Urinary bladder (tissue), 4 donors: ENCODE measurements at places on chromosomes 4 and X. TPM values are rescaled to one million over a fixed set of nuclear protein-coding genes. Genes with fewer than 3 reads are reported as not detected.
A peak's percentile ranks its signal among the peaks of the same experiment; 100 is the strongest.

DNA sequence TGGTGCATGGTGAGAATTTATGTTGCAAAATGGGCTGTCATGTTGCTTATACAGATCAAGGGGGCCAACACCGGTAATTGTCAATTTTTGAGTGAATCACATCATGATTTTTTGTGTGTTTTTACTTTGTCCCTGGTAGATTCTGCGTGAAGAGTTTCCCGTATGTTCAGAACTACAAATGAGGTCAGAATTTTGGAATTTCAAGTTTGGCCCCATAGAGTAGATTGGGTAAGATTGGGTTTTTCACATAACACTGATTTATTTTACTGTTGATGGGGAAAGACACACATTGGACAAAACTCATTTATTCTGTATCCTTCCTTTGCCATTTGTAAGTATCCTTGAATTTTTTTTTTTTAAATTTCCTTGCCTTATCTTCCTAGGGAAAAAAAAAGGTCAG is 158.5 kb upstream of the MXRA5 start:
- no peak for DNase-seq

GRCh38 chr4:73902817-73903547 is 33.8 kb downstream of the CXCL1 start:
- no peak for DNase-seq

Gene NR3C2
- total RNA-seq = 19.1 TPM

GRCh38 chrX:50154429-50154828 is 46.4 kb downstream of the AKAP4 start:
- no peak for DNase-seq

DNA sequence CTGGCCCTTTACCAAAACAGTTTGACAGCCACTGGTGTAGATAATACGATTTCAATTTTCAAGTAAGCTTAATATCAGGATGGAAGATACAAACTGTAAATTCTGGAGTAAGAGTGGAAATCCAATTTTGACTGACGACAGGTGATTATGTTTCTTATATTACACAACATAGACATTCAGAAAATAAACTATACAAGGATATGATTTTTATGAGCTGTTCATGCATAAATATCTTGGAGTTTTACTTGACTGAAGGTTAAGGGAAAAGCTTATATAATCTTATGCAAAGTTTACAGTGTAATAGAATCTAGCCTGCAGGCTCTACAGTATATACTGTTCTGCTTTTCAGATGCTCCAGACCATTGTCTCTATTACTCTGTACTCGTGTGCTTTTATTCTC is 1672.3 kb downstream of the ARAP2 start:
- DNase-seq = no peak

GRCh38 chr4:181108237-181108636 is 1135.0 kb upstream of the TENM3 start:
- no peak for DNase-seq

Gene CXorf49
- total RNA-seq = not detected

GRCh38 chr4:142354794-142355420 is 491.2 kb downstream of the INPP4B start:
- no peak for DNase-seq

Gene HELT
- total RNA-seq = not detected

DNA sequence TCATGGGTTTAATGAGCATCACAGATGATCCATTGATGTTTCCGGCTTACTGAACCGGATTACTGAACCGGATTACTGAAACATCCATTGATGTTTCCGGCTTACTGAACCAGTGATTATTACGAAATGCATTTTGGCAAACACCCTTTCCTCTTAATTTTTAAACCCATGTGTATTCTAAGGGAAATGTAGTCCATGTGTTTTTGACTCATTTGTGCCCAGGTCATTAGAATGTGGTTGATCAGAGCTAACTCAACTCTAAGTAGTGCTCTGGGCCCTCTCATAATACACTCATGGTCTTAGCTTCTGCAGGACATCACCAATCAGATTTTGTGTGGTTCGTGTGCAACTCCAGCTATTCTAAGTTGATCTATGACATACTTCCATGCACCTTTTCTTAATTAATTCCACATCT is 141.6 kb downstream of the SPATA18 start:
- DNase-seq = no peak

DNA sequence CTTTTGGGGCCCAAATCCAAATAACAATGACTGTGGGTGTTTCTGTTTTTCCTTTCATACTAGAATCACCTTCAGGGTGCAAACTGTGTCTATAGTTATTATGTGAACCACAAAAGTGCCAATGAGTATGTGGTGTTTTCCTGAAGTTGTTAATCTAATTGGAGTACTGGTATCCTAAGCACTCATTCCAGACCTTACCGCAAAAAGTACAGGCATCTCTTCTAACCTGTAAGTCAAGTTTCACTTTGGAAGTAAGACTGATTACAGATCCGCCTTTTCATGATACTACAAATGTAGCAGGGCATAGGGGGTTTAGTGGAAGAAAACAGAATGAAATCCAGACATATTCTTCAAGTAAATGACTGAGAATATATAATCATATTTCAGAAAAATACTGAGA is 16.1 kb downstream of the COQ2 start:
- no peak for DNase-seq

Gene MAB21L2
- 1.5 TPM for total RNA-seq

Gene APLN
- total RNA-seq = 1.8 TPM

Gene TMEM150C
- total RNA-seq = 10.2 TPM

DNA sequence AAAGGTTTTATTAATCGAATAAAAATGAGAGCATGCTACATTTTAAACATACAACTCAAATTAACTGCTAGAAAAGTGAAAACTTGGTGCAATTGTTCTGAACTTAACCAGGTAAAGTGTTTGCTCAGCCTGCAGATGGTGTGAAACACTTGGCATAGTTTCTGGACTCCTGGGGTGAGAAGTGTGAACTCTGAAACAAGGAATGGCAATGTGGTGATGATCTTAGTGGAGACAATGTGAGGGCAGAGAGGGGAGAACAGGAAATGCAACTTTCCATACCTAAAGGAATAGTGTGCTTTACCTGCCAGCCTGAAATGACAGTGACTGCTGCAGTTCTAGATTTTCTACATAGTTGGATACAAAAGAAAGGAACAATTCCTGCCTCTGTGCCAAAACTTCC is 57.4 kb downstream of the CCSER1 start:
- no peak for DNase-seq

Gene IL9R
- 0.63 TPM for total RNA-seq

DNA sequence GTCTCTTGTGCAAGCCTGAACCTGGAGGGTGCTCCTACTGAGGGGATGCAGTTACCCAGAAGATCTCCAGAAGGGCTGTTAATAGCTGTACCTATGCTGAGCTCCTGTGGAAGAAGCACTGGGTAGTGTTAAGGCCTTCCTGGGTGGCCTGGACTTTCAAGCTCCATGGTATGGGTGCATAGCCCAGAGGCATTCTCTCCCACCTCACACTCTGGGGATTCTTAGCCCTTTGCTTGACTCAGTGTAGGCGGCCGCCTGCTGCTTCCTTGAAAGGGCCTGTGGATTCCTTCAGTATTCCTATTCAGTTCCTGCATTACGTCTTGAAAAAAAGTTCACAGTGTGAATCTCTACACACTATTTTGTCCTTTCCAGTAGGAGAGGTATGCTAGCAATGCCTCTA is 235.7 kb upstream of the MAGEB16 start:
- DNase-seq = no peak

- no peak for DNase-seq
These were observed 1541.0 kb downstream of the PCDH7 start for GRCh38 chr4:32261196-32261595.

DNA sequence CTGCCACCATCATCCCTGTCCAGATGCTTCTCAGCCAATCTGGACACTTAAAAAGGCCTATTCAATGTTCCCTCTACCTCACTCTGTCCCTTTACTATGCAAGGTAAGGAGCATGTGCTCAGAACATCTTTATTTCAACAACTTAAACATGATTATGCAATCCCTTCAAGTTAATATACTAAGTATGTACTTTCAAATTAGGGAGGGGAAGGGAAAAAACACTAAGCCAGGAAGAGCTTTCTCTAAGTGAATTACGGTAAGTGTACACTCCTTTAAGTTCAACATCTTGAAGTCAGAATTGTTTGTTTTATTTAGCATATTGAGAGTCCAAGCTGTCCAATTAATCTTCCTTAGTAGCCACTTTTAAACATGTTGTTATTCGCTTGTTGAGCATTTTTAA is 14.1 kb downstream of the SLC10A7 start:
- DNase-seq = no peak

- no peak for DNase-seq
These were observed 3.4 kb downstream of the NKRF start for GRCh38 chrX:119602701-119603255.

DNA sequence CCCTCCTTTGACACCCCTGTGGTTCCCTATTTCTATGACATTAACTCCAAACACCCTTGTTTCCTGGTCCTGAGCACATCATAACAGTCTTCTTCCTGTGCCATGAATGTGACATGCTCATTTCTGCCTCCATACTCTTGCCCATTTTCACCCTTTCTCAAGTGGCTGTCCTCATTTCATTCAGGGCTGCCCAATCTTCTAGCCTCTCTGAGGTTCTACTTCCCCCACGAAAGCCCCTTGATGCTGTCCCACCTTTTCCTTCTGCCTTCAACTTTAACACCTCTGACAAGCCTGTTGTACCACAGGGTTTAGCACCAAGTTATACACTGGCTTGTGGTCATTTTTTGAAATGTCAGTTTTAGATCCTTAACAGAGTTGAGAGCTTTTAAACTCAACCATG is 136.2 kb upstream of the BOD1L1 start:
- DNase-seq = no peak

- peak; percentile 70 for DNase-seq
These were observed 349.0 kb upstream of the GATB start for GRCh38 chr4:152109531-152110509.

Gene MMAA
- total RNA-seq = 5.8 TPM

GRCh38 chrX:149909324-149910177 is 19.8 kb upstream of the HSFX4 start:
- DNase-seq = no peak

DNA sequence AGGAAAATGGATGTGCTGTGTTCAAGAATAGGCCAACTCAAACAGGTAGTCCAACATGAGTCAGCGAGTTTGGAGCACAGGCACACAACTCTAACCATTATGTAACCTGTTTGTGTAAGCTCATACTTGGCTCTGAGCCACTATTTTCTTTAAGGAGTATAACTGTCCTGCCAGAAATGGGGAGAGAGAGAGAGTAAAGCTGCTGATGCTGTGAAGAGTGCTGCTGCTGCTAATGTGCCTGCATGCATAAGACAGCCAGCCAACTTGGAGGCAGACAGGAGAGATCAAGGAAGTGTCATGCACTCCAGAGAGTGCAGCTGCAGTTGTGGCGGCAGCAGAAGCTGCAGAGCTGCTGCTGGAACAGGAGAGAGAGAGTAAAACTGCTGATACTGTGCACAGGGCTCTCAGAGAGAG is 11.7 kb upstream of the STATH start:
- peak; percentile 14 for DNase-seq

- no peak for DNase-seq
These were observed 98.9 kb downstream of the KLHL8 start for GRCh38 chr4:87121341-87122065.

DNA sequence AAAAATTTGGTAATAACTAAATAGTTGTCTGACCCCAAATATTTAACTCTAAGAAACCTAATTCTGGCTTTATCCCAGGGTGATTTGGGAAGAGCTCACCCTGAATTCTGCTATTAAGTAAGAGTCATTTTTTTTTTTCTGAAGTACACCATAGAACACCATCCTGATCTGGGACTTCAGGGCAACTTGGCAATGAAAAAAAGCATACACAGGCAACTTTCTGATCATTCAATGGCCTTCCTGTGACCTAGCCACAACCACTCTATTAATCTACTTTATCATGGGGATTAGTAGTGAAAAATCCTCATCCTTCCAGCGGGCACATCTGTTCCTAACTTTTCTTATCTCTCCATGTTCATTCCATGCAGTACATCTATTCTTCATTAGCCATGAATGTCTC is 333.2 kb upstream of the MAD2L1 start:
- no peak for DNase-seq

Gene ZNF157
- 0.53 TPM for total RNA-seq
